ENCODE measurements at places on chromosomes 11 and 22. TPM values are rescaled to one million over a fixed set of nuclear protein-coding genes. Genes with fewer than 3 reads are reported as not detected.

The KCNK4 gene
- total RNA-seq: not detected

The SMTN gene
- total RNA-seq: 322 TPM

The PAK1 gene
- 54.2 TPM for total RNA-seq

The MCHR1 gene
- total RNA-seq: 0.50 TPM

The GNB1L gene
- total RNA-seq: 18.8 TPM

The NPTXR gene
- total RNA-seq: 4.6 TPM

The AQP11 gene
- total RNA-seq: 9.1 TPM

The MEI1 gene
- 2.1 TPM for total RNA-seq

The LIPT2 gene
- 4.8 TPM for total RNA-seq

The LUZP2 gene
- total RNA-seq: 0.11 TPM
